SJCRH30 (cell line): ENCODE measurements at places on chromosomes 3 and 15. TPM values are rescaled to one million over a fixed set of nuclear protein-coding genes. Genes with fewer than 3 reads are reported as not detected.

DNA sequence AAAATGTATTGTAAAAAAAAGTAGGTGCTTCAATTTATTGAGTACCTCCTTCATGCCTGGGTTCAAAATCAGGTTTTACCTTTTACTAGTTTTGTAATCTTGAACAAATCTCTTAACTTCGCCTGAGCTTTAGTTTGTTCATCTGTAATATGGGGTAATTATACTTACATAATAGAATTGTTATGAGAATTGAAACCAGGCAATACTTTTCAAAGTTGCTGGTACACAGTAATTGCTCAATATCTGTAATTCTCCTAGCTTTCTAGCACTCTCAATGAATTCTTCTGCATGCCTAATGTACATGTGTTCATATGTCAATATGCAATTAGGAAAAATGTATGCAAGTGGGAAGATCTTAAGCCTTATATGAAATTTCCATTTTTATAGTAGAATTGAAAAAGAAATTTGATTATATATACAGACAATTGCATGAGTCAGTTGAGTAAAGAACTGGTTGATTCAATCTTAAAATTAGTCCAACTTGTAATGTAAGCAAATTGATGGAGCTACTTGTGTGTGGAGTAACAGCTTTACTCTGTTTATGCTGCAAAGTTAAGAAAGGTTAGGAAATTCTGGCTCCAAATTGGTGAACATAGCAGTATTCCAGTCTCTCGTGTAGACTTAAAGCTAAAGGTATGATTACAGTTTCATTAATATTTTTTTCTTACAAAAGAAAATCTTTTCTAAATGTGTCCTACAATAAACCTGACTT lies 4.1 kb downstream of the TNFSF10 start:
- DNase-seq, result no peak

- no peak for DNase-seq
Observed at GRCh38 chr3:62981962-62982361, 106.7 kb upstream of the CADPS start.

TRPM1 gene
- total RNA-seq, result 0.06 TPM in 1 of 2 replicates, not detected in the other

- no peak for DNase-seq
Observed at GRCh38 chr15:81851325-81851724, 194.5 kb downstream of the MEX3B start.

GRCh38 chr3:188746291-188746783 lies 425.4 kb upstream of the TPRG1 start:
- DNase-seq, result no peak

DNA sequence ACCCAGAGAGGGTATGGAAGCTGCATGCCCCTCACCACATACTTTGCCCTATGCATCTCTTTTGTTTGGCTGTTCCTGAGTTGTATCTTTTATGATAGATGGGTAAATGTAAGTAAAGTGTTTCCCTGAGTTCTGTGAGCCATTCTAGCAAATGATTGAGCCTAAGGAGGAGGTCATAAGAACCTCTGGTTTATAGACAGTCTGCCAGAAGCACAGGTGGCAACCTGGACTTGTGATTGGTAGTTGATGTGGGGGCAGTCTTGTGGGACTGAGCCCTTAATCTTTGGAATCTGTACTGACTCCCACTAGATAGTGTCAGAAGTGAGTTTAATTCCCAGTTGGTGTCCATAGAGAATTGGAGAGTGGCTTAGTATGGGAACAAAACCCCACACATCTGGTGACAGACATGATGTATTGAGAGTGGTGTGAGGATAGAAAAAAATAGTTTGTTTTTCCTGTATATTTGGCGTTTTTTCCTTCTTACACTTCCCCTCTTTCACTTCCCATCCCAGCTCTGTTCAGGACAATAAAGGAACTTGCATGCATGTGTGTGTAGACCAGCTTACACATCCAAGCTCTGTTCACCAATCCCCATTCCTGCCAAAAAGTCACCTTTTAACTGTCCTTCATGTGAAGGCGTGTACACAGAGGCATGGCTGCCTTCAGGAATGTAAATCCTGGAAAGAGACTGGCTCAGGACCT lies 38.1 kb upstream of the SPPL2A start:
- DNase-seq, result no peak

DOCK3 gene
- 0.08 TPM in 2 replicates for total RNA-seq

GPR156 gene
- 0.91 TPM in 2 replicates for total RNA-seq

DNAJB11 gene
- total RNA-seq, result 79.4 and 80.1 TPM in 2 replicates
